PC-9 (cell line): ENCODE measurements at places on chromosomes 16 and 17. TPM values are rescaled to one million over a fixed set of nuclear protein-coding genes. Genes with fewer than 3 reads are reported as not detected.

DNA sequence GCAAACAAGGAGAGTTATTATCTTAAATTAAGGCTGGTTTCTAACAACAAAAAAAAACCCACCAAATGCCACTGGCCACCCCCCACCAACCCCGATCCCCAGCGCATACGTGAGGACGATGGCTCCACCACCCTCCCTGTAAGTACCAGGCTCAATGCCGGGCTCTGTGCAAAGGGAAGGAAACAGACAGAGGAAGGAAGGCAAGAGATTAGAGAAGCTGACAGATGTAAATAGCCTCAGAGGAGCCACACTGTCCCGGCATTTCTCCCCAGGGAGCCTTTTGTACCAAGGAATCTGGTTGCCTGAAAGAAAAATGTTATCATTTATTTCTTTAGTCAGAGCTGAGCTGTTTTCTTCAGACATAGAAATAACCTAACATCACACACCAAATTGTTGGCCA is 13.1 kb downstream of the SOST start:
- DNase-seq = no peak

- no peak for DNase-seq
These were observed 142.6 kb upstream of the CPHXL start for GRCh38 chr16:75868636-75869632.

GRCh38 chr17:4620531-4621101 is 20.9 kb downstream of the ALOX15 start:
- no peak for DNase-seq

GRCh38 chr17:54982399-54982798 is 13.8 kb downstream of the STXBP4 start:
- DNase-seq = no peak

- DNase-seq = no peak
These were observed 952.6 kb upstream of the SOX9 start for GRCh38 chr17:71168053-71168741.

- DNase-seq = no peak
These were observed 258.2 kb upstream of the HSBP1 start for GRCh38 chr16:83549316-83550182.

DNA sequence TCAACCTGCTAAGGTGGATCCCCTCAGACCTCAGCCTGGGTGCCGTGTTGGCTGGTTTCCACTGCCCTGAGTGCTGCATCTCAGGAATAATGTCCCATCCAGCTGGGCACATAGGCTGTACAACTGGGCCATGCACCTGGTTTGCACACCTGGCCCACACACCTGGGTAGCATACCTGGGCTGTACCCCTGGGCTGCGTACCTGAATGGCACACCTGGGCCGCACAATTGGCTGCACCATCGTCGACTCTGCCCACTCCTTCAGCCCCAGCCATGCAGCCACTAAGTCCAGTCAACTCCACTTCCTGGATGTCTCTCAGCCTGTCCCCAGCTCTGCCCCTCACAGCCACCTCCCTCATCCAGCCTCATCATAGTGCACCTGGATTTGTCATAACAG is 7.9 kb downstream of the SLC5A10 start:
- no peak for DNase-seq

KRT17 gene
- 29.0 and 80.8 TPM in 2 replicates for total RNA-seq

BICDL2 gene
- 57.9 and 68.7 TPM in 2 replicates for total RNA-seq

FOXC2 gene
- total RNA-seq = not detected in 2 replicates

TSNAXIP1 gene
- 1.9 and 2.2 TPM in 2 replicates for total RNA-seq

SERPINF2 gene
- 9.5 and 10.5 TPM in 2 replicates for total RNA-seq

OMG gene
- not detected in 2 replicates for total RNA-seq
